Substantia nigra (tissue), 51 donors: ENCODE measurements at places on chromosomes 1 and 21.

GRCh38 chr1:42144711-42145388, 8.4 kb upstream of the GUCA2B start:
- no peak for DNase-seq

GRCh38 chr1:17460219-17460618, 20.7 kb upstream of the RCC2 start:
- no peak for DNase-seq

DNA sequence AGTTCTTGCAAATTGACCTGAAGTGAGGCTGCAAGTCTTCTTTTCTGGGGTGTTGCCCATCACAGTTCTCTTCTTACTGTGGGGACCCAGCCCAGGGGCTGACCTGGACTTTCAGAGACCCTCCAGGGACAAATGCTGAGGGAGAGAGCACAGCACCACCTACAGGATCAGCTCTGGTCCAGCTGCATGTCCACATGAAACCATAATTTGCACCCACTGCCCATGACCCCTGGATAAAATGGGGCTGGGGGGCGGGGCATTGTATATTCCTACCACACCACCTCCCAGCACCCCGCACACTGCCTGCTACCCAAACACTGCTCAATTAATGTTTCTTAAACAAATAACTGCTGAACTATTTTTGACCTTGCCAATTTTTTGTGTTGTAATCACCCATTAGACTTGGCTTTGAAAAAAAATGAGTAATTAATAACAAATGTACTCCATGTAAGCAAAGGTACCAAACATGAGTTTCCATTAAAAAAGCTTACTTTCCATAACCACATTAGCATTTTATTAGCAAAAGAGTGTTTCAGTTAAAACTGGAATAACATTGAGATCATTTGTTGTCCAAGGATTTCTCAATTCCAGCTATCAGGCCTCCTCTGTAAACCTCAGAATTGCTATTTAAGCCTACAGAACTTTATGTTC, 168.0 kb upstream of the RAB4A start:
- DNase-seq = no peak

DNA sequence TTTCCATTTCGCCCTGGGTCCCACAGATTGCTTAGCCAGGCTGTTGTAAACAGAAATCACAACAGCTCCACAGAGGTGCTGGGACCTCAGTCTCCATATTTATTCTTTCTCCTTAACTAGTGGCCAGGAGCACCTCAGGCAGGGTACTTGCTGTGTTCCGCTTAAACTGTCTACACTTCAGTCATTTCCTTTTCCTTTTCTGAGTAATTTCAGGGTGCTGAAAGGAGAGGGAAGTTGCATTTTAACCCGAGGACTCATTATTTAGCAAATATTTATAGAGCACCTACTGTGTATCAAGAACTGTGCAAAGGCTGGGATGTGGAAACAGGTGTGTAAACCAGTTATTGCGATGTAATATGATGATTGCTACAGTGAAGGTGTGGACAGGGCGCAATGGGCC, 41.9 kb downstream of the ACP6 start:
- DNase-seq = no peak

GRCh38 chr1:150180474-150180873, 30.8 kb downstream of the PLEKHO1 start:
- no peak for DNase-seq

DNA sequence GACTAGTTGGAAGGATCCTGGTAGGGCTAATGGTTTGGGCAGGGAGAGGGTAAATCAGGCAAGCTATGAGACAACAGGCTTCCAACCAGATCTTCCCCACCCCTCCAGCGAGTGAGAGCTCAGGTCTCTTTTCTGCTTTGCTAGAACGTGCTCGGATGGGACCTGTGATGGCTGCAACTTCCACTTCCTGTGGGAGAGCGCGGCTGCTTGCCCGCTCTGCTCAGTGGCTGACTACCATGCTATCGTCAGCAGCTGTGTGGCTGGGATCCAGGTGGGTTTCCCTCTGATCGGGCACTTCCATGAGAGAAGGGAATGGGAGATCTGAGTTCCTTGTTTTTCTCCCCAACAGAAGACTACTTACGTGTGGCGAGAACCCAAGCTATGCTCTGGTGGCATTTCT, 14.0 kb upstream of the SARS1 start:
- no peak for DNase-seq

GRCh38 chr1:156123356-156124196, 9.1 kb downstream of the LMNA start:
- peak; percentile 93 for DNase-seq

GRCh38 chr1:206923009-206923960, 1.5 kb upstream of the FCMR start:
- no peak for DNase-seq

DNA sequence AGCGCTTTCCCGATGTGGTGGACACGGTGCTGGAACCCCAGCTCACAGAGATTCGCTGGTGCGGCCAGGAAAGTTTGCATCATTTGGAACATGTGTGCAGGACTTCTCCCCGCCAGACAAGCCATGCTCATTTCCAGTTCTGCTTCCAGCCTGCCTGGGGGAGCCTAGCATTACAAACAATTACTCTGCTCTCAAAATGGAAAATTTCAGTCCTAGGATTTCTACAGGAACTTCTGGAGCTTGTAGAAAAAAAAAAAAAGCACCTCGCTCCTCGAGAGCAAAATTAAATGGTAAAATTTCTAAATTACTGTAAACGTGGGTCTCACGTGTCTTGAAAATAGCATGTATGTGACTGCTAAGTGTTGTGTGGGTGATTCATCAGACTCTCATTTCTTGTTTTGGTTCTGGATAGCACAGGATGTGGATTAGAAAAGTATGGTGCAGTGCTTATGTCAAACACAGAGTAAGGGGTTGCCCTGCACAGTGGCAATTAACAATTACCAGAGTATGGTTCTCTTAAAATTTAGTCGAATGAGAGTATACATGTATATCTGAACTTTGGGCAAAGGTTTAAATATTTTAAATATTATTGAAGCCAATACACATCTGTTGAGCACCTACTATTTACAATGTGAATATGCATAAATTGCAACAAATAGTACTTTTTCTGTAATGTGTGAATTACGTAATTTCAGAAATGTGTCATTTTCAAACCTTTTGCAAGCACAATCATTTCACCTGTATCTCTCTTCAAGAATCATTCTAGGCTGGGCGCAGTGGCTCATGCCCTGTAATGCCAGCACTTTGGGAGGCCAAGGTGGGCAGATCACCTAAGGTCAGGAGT, 61.8 kb upstream of the PTGFRN start:
- DNase-seq = no peak

GRCh38 chr1:25095635-25096200, 136.6 kb downstream of the SYF2 start:
- DNase-seq = no peak

DNA sequence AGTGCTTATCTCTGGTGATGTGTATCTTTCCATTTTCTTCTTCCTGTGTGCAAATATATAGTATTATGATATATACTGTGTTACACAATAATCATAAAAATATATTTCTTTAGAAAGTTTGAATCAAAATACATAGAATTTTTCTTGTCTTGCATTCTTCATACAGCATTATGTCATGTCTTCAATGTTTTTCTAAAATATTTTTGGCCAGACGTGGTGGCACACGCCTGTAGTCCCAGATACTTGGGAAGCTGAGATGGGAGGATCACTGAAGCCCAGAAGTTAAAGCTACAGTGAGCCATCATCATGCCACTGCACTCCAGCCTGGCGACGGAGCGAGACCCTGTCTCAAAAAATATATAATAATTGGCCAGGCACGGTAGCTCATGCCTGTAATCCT, 41.6 kb downstream of the IL6R start:
- no peak for DNase-seq

- no peak for DNase-seq
These were observed 254.4 kb downstream of the BRINP2 start for GRCh38 chr1:177425199-177425598.

GRCh38 chr1:70667494-70668170, 256.6 kb downstream of the CTH start:
- DNase-seq = no peak

- DNase-seq = peak; percentile 3
These were observed 389.9 kb downstream of the SMYD3 start for GRCh38 chr1:246117066-246117791.

DNA sequence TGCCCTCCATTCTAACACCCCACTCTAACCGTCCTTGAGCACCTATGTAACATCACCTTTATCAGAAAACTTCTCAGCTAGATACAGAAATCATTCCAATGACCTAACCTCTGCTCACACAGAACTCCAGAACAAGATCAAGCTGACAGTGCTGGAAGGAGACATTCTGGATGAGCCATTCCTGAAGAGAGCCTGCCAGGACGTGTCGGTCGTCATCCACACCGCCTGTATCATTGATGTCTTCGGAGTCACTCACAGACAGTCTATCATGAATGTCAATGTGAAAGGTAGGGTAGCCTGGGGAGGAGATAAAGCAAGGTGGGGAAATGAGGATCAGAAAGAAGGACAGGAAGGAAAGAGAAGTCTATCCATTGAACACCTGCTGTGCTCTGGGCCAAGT, 27.8 kb downstream of the HSD3B2 start:
- no peak for DNase-seq

GRCh38 chr1:85502171-85502570, 37.2 kb upstream of the DDAH1 start:
- no peak for DNase-seq

- no peak for DNase-seq
These were observed 118.8 kb downstream of the PSMG1 start for GRCh38 chr21:39064325-39065012.

DNA sequence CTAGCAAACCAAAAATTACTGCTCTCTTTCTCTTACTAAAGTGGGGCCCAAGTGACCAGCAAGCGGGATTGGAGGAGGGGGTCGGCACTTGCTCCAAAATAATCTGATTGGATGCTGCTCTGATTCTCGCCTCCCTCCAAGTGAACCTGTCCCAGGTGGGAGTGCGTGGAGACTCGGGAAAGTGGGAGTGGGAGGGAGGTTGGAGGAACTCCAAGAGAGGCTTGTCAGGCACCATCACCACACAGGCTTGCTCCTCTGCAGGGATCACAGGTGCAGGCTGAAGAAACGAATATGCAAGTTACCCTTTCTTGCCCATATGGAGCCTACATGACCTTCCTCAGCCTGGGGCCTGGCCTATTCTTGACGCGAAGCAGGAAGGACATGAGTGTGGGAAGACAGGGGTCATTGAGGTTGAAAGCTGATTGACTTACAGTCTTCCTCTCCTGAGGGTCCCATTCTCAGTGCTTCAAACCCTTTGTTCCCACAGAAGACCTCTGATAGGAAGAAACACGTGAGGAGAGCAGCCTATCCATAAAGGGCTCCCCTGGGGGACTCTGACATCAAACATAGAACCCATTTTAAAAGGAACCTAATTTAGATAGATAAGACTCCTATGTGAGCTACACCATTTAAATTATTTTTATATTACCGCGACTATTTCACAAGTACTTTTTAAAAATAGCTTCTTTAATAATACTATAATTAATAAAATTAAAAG, 14.2 kb downstream of the RGS8 start:
- DNase-seq = no peak

DNA sequence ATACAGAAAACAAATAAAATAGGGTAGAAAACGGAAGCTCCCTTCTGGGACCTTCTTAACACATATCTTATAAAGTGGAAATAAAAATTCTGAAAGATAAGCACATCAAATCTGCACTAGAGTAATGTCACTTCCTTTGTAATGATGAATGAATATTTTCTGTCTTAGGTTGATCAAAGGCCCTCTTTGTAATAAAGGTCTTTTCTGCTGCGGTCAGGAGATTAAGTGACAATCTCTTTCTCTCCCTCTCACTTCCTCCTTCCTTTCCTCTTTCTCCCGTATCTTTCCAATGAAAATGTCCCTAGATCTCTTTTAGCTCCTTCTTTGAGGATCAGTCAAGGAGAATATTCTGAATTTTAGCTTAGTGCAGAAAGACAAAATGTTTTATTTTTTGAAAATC, 33.8 kb downstream of the TMCO1 start:
- DNase-seq = no peak

DNA sequence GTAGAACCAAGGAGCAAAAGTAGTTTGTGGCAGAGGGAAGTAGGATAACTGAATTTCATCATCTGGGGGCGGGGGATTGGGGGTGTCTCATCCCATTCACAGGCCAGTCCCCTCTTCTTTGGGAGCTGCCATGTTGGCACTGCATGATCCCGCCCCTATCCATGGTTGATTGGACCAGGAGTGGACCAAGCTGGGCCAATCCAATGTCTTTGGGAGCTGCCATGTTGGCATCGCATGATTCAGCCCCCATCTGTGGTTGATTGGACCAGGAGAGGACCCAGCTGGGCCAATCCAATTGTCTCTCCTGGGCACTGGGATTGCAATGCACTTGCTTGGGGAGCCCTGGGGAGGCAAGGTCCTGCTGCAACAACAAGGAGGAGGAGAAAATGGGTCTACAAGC, 12.3 kb upstream of the ALPL start:
- no peak for DNase-seq
